Common myeloid progenitor, CD34-positive (primary cell): ENCODE measurements at places on chromosomes 3 and 15.
A peak's percentile ranks its signal among the peaks of the same experiment; 100 is the strongest.

- no peak for DNase-seq
Measured at GRCh38 chr15:54518156-54518882, 540.1 kb downstream of the UNC13C start.

DNA sequence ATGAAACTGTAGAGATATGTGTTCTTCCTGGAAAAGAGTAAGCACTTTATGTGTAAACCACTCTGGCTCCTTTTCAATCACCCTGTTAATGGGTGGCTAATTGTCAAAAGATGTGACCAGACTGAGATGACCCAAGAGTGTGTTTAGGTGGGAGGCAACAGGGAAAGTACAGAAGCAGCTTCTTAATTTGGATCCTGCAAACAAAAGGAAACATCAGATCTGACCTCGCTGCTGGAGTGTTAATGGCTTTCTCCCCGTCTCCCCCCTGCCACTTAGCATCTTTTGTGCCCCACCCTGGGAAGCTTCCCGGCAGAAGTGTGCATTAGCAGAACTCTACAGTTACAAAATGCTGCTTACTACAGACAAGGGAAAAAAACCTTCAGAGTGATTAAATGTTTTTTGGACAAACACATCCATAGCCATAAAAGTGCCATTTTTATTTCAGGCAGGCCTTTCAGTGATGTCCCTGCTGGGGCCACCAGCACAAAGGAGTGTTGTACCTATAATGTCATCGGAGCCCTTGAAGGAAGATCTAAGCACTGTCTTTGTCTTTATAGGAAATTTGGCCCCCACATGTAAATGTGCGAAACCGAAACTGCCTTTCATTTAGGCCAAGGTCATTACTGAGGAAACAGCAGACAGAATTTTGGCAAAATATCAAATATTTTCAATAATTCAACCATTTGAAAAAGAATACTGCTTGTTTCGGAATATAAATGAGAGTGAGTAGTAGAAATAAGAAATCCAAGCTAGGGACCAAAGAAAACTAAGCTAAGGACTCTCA lies 311.0 kb downstream of the WDR72 start:
- peak; percentile 44 for DNase-seq

- peak; percentile 29 for DNase-seq
Measured at GRCh38 chr3:113630956-113631542, 65.4 kb downstream of the USF3 start.

GRCh38 chr15:73225358-73226015 lies 143.3 kb downstream of the HCN4 start:
- DNase-seq, result peak; percentile 14

DNA sequence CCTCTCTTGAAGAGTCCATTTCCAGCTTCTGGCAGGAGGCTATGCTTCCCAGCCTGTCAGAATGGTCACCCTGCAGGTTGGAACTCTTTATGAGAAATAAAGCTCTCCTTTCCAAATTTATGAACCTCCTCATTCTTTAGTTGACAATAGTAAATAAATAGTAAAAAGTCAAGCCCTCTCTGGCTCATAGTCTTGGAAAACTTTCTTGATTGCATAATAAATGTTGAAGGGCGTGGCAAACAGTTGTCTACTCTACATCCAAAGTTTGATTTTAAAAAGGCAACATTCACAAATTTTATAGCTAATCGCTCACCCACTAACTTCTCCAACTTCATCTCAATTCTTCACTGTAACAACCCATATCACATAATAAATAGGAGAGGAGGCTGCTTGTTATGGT lies 58.8 kb downstream of the MCF2L2 start:
- DNase-seq, result no peak

DNA sequence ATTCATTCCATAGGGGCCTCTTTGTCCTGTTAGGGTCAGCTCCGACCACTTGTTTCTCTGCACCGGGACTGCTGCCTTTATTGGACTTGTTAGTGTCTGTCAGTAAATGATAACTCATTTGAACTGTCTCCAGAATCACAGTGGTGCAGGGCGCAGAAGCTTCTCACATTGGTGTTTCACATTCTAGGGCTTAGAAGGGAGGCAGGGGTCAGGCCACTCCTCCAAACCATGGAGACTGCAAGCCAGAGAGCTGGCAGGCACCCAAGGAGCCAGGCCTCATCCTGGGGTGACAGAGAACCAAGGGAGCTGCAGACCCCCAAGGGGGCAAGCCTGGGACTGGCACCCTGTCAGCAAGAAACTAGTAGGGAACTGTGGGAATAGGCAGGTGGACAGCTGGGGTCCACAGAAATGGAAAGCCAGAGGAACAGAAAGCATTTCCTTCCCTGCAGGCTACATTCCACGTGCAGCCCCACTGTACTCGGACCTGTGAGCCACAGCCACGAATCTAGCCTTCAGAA lies 49.1 kb downstream of the CCNL1 start:
- DNase-seq, result no peak

DNA sequence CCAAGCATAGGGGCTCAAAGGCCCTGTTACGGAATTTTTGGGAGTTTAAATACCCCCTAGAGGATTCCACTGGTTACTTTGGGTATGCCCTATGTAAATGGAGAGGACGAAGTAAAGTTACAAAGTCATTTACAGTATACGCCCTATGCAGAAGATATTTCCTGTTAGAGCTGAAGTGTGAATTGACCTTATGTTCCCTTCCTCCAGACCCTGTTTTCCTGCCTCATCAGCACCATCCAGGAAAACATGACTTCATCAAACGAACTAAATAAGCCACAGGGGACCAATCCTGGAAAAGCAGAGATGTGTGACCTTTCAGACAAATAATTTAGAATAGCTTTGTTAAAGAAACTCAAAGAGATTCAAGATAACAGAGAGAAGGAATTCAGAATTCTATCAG lies 177.4 kb downstream of the SQOR start:
- no peak for DNase-seq

DNA sequence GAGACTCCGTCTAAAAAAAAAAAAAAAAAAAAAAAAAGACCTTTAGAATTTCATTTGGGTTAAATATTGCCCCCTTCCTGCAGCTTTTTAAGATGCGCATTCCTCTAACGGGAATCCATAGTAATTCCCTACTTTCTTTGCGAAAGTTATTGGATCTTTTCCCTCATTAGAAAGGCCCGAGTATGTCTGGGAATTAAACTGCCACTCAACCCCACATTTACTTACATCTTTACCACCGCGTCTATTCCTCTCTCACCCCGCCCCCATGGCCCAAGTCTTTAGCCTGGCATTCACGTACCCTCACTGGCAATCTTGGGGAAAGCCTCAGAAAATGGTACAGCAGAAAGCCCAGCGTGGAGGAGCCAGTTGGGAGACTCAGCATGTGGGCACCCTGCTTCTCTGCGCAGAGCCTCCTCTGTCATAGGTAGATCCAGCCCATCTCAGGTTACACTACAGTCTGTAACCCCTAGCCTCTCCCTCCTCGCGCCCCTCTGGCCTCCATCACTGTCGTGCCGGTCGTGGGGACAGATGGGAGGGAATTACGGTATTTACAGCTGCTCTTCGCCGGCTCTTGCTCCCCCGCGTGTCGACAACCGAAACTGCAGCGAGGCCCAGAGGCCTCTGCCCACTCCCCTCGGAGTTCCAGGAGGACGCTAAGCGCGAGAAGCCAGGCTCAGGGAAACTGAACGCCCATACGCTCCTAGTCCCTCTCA lies 6.4 kb upstream of the ANKDD1A start:
- DNase-seq, result peak; percentile 86

- no peak for DNase-seq
Measured at GRCh38 chr3:108493862-108494261, 16.5 kb downstream of the MYH15 start.

DNA sequence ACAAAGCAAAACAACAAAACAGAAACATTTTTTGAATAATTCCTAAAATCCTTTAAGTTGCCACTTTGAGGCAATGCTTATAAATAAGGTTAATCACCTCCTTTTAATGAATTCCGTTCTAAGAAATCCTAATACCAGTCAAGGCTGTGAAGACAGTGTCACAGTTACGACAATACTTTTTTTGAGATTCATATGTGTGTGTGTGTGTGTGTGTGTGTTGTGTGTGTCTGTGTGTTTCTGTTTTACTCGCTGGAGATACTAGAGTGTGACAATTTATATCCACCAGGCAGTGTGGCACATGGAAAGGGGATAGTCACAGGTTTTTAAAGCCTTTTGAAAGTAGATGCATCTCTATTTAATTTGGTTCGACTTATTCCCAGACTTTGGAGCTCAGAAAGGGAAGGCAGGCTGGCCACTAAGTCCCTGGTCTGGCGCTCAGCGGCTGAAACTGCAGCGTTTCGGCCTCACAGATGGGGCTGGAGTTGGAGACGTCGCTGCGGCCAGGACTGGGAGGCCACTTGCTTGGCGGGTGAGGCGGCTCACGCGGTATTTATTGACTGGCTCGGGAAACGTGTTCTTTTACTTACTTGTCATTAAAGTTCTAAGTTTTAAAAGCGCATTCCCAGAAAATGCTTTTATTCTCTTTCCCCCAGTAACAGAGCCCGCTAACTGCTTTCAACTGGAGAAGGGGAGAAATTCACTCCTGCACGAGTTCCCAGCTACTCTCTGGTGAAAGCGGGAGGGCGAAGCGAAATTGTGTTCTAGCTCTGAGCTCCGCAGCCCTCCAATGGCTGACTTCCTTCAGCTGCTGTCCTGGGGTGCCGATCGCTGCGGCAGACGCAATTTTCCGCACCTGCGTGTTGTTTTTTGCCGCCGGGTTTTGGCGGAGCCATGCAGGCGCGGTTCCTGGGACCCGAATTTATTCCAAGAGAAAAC lies 13.7 kb downstream of the ZIC1 start:
- no peak for DNase-seq

DNA sequence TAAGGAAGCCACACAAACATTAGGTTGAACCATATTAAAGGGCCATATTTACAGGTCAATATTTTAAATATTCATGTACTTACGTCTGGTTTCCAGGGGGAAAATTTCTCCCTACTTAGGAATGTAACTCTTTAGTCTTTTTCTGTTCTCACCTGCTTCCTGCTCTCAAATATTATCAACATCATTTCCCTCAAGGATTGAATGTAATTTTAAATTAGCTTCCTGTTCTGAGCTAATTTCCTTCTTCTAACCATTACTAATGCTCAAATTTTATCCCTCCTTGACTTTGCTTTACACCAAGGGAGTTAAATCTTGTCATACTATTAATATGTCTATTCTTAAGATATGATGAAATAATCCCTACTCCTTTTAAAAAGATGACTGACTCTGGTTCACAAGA lies 103.4 kb upstream of the UBP1 start:
- no peak for DNase-seq

DNA sequence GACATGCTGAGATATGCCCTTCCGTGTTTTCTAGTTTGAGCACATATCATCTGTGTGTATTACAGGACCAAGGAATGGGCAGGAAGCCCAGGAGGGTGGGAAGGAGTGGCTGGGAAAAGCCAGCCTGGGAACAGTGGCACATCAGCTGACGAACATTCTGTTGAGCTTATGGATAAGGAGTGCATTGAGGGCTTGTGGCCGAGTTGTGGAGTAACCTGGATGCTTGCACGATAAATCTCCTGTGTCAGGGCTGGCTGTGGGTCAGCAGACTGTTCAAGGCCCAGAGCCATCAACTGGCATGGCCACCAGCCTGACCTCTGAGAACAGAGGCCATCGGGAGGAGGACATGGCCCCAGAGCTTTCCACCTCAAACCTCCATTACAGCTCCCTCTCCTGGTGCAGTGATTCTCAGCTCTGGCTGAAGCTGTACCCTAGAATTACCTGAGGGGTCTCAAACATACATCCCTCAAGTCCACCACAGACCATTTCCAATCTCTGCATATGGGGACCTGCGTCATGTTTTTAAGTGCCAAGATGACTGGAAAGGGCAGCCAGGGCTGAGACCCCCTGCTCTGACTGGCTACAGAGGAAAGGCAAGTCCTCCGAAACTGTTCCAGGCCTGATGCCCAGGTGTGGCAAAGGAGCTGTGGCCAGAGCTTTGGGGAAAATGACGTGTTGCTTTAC lies 4.8 kb upstream of the VILL start:
- DNase-seq, result no peak

DNA sequence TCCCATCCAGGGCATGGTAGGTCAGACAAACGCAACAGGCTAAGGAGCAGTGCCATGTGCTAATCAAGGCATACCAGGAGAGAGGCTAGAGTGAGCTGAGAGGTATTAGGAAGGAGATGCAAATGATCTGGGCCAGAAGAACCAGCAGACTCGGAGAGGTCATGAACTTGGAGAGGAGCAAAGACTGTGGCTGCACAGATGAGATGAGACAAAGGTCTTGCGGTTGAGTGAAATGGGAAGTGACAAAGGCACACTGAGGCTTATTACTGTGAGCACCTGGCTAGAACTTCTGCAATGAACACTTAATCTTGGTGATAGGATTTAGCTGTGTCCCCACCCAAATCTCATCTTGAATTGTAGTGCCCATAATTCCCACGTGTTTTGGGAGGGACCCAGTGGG lies 380.2 kb downstream of the ULK4 start:
- DNase-seq, result no peak

GRCh38 chr15:65833501-65834205 lies 35.6 kb upstream of the RAB11A start:
- no peak for DNase-seq

DNA sequence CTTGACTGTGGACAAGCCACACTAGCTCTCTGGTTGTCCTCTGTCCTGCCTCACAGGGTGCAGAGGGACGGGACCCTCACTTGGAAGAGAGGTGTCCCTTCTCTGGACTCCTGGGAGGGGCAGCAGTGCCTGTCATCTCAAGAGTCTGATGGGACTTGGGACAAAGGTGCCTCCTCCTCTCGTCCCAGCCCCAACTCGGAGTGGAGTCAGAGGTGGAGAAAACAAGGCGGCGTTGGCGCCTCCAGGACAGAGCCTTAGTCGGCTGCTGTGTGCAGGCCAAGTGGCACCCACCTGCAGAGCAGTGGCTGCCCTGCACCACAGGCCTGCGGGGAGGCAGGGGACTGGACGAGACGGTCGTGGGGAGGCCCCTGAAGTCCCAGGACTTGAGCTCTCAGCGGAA lies 9.4 kb upstream of the SEC13 start:
- no peak for DNase-seq

- DNase-seq, result peak; percentile 39
Measured at GRCh38 chr3:184778426-184779332, 33.3 kb upstream of the VPS8 start.

DNA sequence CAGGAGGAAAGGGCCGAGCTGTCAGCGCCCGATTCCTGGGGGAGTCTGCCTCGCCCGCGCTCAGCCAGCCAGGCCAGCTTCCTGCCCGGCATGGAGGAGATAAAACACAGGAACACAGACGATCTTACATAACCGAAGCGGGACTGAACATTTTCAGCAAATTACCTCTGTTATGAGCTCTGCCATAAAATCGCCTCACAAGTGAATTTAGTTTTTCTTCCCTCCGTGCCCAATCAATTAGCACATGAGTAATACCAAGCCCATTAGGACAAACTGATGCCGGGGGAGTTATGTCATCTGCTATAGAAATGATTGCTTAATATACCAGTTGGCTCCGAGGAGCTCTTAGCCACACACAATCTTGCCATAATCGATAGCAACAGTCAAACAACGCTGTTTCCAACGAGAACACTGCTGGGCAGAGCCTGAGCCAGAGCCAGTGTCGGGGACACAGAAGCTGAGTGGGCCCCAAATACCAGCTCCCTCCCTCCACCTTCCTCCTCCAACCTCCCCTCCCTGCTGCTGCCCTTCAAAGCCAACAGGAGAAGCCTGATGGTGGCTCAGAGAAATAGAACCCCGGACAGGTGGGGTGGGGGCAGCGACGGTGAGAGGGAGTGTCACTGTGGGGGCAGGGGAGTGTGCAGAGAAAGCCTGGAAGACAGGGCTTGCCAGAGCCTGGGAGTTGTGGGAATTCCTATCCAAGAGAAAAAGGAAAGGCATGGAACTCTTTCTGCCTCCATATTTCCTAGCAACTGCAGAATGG lies 279.4 kb upstream of the TLE3 start:
- DNase-seq, result peak; percentile 61

- DNase-seq, result no peak
Measured at GRCh38 chr3:159189994-159190669, 388.3 kb downstream of the MFSD1 start.
